ENCODE measurements at places on chromosomes 12 and 14. TPM values are rescaled to one million over a fixed set of nuclear protein-coding genes. Genes with fewer than 3 reads are reported as not detected.
A peak's percentile ranks its signal among the peaks of the same experiment; 100 is the strongest.

GRCh38 chr12:53171725-53172329 is 8.7 kb upstream of the ZNF740 start:
- no peak for DNase-seq

GNPTAB gene
- 40.4 TPM for total RNA-seq

DNA sequence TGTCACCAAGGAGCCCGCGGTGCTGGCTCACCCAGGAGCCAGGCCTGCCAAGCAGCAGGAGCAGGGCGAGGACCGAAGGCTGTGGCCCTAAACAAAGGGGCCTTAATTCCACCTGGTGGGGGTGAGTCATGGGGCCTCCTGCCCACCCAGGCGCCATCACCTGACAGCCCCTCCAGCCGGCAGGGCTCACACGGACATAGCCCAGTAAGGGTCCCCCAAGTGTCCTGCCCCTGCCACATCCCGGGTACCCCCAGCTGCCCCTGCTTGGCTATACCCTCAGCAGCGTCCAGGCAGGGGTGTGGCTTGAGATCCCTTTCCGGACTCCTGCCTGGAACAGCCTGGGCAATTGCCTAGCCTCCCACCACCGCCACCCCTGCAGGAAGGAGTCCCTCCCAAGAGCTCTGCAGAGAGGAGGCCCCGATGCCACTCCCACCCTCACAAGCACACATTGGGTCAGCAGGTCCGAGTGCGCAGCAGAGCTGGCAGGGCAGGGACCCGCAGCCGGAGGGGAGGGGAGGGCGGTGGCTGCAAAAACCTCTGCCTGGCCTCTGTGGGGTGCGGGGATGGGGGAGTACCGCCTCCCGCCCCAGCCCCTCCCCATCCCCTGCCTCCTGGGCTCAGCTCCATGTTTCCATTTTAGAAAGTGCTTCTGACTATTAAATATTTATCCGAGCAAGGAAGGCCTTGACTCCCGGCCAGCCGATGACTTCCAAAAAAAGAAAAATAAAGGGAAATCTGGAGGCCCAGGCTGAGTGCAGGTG is 4.6 kb downstream of the AHNAK2 start:
- DNase-seq, result no peak

DNA sequence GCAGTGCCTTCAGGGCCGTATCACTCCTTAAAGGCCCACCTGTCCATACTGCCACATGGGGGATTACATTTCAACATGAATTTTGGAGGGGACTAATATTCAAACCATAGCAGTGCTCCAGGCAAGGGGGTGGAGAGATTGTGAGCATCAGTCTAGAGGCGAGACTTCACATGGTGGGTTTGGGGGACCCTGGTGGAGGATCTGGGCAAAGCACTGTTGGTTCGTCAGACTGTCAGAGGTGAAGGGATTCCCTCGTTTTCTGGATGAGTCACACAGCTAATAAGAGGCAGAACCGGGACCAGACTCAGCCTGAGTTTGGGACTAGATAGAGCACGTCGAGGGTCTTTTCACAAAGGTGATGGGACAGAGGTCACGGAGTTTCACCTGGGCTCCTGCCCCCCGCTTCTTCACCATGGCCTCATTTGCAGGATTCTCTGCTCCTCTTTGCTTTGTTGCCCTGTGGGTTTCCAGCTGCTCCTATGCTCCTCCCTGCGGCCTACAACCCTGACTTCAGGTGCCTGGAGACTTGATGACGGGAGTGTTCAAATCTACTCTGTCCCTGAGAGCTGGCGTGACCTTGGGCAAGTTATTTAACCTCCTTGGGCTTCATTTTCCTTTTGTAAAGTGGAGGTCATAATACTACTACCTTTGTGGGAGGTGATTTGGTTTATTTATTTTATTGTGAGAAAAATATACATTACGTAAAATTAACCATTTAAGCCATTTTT is 41.5 kb downstream of the TEAD4 start:
- DNase-seq, result no peak

GRCh38 chr14:56617084-56617483 is 37.5 kb downstream of the TMEM260 start:
- DNase-seq, result no peak

TDRD9 gene
- total RNA-seq, result 0.73 TPM

- peak; percentile 53 for DNase-seq
These were observed 126.0 kb upstream of the ATF7IP start for GRCh38 chr12:14239350-14239934.
